ENCODE measurements at places on chromosomes 11 and 22.

DNA sequence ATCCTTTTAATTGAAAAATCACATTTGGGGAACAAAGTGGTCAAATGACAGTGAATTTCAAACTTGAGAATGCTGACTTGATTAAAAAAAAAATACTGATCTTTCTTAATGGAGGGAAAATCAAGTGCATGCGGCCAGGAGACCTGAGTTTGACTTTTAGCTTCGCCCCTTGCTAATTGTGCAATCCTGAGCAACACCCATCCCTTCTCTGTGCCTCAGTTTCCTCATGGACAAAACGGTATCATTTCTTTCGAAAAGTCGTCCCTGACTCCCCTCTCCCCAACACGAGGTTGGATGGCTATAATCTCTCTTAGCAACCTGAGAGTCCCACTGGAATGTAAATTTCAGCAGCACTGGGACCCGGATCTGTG is 959 bp upstream of the FJX1 start:
- no peak for DNase-seq

GRCh38 chr11:134580610-134580975 is 168.6 kb upstream of the B3GAT1 start:
- DNase-seq: no peak

GRCh38 chr22:23685205-23685784 is 5.5 kb upstream of the RGL4 start:
- DNase-seq: no peak

DNA sequence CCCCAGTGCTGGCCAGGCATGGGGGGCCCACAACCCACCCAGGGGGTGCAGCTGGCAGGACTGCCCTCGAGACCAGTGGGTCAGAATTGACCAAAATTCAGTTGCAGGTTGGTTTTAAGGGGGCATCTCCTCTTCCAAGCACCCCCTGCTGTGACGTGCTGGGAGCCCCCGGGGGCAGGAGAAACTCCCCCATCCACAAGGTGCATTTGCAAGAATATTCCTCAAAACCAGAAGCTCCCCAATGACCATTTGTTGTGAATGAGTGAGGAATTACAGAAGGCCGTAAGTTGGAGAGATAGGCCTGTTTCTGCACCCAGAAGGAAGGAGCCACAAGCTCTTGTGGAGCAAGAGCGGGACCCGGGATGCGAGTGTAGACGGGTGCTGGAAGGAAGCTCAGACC is 414.5 kb downstream of the BRD1 start:
- no peak for DNase-seq

DNA sequence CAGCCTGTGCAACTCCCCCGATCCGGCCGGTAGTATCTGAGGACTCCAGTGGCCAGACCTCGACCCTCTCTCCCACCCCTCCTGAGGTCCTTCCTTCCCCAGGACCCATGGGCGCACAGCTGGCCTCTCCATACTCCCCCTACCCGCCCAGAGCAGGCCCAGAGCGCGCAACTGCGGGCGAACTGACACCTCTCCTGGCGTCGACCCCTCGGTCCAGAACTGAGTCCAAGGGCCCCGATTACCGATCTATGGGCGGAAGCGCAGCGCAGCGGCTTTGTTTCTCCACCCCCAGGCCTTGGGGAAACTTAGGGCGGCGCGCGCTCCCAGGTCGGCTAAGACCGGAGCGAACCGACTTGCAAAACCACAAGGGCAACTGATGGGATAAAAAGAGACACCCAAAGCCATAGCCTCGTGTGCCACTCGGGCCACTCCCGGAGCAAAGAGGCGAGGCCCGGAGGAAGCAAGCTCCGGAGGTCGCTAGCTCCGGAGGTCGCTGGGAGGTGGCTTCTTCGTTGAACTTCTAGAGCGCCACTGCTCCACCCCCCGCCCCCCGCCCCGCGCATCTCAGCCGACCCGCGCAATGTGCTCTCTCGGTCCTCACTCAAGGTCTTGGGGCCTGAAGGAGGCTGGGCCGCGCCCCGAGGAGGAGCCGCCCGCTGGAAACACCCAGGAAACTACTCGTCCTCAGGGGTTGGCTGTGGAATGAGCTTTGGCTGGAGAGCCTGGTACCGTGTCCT is 9.8 kb upstream of the ALX4 start:
- no peak for DNase-seq

DNA sequence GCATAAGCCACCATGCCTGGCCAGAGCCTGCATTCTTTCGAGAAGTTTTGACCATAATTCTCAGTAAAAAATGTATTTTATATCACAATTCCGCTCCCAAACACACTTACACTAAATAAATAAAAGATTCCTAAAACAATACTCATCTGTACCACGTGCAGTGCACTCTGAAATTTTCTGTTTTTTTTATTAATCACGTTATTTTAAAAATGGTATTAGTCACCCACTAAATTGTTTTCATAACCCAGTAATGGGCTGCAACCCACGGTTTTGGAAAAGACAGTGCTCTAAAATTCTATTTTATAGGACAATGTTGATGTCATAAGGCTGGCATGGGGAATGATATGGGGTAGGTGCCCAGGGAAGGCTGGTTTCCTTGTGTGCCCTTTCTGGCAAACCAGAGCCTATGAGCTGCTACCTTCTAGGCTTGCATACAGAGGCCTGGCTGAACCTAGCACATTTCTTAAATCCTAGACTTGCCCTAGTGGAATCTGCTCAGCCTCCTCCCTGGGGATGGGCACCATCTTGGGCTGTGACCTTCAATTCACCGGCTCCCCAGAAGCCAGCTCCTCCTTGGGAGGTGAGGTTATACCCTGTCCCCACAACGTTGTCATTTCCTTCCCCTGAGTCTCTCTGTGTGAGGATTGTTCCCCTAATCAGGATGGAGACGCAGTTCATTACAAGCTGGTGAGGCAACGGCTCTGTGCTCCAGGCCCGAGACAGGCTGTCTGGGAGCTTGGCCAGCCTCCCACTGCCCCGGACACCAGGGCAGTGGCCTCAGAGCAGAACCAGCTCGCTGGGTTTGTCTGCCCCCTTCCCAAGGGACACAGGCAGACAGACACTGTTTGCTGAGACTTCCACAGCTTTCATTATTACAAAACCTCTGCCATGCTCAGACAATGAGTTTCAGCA is 116.5 kb upstream of the NAV2 start:
- DNase-seq: peak; percentile 97

GRCh38 chr11:5234381-5234834 is at the start of gene HBD:
Gene HBD (minus strand): TSS chr11:5234483. CDS start chr11:5234433, 50 bp downstream.
- no peak for DNase-seq

GRCh38 chr22:45977551-45978274 is 751 bp upstream of the WNT7B start:
- no peak for DNase-seq

GRCh38 chr11:111395081-111395480 is 16.0 kb upstream of the POU2AF1 start:
- no peak for DNase-seq

GRCh38 chr22:48483764-48484528 is 1343.7 kb downstream of the BRD1 start:
- DNase-seq: no peak

DNA sequence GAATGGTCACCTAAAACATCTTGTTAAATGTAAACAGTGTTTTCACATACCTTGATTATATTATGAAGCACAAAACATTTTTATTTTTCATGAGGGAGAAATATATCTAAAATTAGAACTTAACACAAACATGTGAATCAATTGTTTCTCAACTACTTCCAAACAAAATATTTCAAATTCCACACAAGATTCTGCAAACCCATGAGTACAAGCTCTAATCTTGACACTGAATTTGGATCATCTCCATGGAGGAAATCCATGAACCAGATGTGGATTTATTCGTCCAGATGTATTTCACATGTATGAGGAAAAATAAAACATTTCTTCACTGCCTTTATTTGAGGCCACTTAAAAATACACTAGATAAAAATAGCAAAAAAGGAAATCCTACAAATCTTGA is 184.2 kb downstream of the SBF2 start:
- DNase-seq: no peak

GRCh38 chr11:67397536-67397935 is 4.1 kb downstream of the PPP1CA start:
- no peak for DNase-seq

DNA sequence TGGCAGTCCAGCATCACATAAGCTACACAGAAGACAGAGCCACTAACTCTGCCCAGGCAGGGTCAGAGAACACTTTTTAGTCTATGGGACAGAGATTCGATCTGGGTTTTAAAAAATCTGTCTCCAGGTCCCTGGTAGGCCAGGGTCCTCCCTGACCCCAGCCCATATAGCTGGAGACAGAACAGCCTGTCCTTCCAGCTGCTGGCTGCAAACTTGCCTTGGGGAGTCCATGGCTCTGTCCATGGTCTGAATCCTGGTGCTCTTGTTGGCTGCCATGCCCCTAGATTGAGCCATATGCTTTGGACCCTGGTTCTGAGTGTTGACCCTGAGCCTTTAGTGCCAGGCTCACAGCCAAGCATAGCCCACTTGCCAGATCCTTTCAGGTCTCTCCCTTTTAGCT is 13.3 kb upstream of the LIPT2 start:
- no peak for DNase-seq

DNA sequence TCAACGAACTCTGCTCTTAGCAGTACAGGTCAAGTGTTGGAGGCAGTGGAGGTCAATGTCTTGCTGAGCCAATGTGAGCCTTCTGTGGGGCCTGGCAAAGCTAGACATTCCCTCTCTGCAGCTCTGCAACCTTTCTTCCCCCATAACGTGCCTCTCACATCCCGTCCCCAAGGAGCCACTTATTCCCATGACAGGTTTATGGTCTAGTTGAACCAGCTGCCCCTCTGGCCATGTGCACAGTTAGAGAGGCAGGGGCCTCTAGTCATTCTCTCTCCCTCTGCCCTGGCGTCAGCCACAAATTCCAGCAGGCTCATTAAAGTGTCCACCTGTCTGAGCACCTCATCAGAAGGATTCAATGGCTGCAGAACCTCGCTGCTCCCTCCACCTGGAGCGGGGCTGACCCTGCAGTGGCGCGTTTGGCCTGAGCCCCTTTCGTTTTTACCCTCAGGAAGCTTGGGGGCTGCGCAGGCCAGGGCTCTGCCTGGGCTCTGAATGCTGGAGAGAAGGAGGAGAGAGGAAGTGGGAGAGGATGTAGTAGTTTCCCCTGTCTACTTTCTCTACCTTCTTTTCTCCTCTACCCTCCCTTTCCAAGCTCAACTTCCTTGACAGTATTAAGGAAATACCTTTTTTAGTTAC is 302.1 kb upstream of the B3GAT1 start:
- no peak for DNase-seq

GRCh38 chr11:126357055-126357962 is 1.8 kb downstream of the ST3GAL4 start:
- DNase-seq: no peak

GRCh38 chr11:32916361-32916760 is 23.8 kb downstream of the QSER1 start:
- no peak for DNase-seq

DNA sequence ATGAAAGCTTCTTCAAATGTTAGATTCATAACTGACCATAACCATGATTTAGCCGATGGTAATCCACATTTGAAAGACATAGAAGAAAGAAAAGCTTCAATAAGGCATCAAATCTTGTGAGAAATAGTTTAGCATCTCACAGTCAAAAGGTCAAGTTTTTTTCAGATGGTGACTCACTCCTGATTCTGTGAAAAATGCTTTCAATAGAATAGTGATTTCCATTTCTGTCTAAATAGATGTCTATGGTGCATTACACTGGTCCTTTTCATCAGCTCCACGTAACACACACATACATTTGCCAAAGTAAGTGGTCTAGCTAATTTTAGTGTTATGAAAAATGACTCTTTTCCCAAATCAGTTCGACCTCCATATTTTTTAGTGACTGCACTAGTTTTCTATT is 139.2 kb downstream of the LRRC4C start:
- DNase-seq: no peak

- DNase-seq: no peak
Measured at GRCh38 chr22:50208939-50209892, 8.4 kb downstream of the SELENOO start.

DNA sequence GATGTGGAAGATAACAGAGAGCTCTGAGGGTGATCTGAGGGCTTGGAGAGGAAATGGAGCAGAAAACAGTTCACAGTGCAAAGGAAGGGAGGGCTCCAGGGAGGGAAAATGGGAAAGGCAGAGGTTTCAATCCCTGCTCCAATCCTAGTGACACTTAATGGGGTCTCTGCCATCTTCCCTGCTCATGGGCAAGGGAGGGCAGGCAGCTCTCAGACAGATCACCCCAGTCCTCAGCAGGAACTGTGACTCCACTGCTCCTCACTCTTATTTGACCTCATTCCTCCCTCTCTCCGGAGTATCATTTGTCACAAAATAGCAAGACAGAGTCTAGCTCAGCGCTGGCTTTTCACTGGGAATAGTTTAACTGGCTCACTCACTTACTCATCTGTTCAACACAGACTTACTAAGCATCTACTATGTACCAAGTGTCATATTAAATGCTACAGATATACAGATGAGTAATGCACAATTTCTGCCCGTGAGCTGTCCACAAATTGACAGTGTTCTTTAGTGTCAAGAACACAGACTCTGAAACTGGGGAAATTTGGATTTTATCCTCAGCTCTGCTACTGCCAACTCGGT is 817.4 kb downstream of the OPCML start:
- DNase-seq: no peak

GRCh38 chr11:9834291-9834690 is 170.4 kb downstream of the SWAP70 start:
- DNase-seq: no peak

DNA sequence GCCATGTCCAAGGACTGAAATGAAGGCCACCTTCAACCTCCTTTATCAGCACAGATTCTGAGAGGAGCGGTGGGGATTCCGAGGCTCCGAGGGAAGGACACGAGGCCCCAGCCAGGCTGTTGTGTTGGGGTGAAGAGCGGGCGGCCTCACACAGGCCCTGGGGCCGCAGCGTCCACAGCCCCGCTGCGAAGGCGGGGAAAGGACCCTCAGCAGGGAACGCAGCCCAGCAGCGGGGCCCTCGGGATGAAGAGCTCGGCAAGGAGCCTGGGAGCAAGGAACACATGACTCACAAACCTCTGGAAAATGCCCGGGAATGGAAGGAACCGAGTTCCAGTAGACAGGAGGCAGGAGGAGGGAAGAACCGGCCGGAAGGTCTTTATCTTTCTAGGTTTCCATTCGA is 227.2 kb downstream of the BRD1 start:
- no peak for DNase-seq

Measured in HS-27A (cell line).